ENCODE measurements at places on chromosomes 12 and 14.

- no peaks in the 10 kb centered on the region for H3K4me1 ChIP-seq
- no peaks in the 10 kb centered on the region for H3K27me3 ChIP-seq
- H3K27ac ChIP-seq: no peak overlapping the region
- H3K4me3 ChIP-seq: no peak overlapping the region
- no peaks in the 10 kb centered on the region for H3K36me3 ChIP-seq
Measured at GRCh38 chr14:56482310-56482911, 97.2 kb upstream of the TMEM260 start.

- no peak overlapping the region for H3K27ac ChIP-seq
- H3K4me1 ChIP-seq: no peaks in the 10 kb centered on the region
- ATAC-seq: no peak
- H3K4me3 ChIP-seq: no peak overlapping the region
Measured at GRCh38 chr14:56379956-56380355, 199.6 kb upstream of the TMEM260 start.

DNA sequence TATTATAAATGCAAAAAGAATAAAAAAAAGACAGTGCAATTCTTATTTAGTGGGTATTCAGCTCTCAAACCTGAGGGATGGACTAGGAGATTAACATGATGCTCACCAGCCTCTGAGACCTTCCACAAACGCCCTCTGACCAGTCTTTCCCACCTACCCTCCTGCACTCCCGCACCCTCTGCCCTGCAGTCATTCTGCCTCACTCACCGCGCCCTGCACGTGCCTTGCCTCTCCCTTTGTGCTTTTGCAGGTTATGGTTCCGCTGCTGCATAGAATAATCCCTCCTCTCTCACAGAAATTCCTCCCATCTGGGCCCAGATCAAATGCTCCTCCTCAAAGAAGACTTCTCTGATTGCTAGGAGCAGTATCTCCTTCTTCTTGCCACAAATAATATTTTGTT, 28.5 kb upstream of the TMCC3 start:
- H3K36me3 ChIP-seq: peaks cover 22% of the 10 kb centered on the region
- no peak for ATAC-seq
- no peaks in the 10 kb centered on the region for H3K27me3 ChIP-seq
- peaks cover 54% of the 10 kb centered on the region for H3K4me1 ChIP-seq

- peaks cover 10% of the 10 kb centered on the region for H3K4me1 ChIP-seq
- no peak for ATAC-seq
- H3K27me3 ChIP-seq: no peaks in the 10 kb centered on the region
- H3K36me3 ChIP-seq: peaks cover 6% of the 10 kb centered on the region
- no peak overlapping the region for H3K27ac ChIP-seq
Measured at GRCh38 chr14:100445436-100446088, 122.4 kb downstream of the SLC25A47 start.

DNA sequence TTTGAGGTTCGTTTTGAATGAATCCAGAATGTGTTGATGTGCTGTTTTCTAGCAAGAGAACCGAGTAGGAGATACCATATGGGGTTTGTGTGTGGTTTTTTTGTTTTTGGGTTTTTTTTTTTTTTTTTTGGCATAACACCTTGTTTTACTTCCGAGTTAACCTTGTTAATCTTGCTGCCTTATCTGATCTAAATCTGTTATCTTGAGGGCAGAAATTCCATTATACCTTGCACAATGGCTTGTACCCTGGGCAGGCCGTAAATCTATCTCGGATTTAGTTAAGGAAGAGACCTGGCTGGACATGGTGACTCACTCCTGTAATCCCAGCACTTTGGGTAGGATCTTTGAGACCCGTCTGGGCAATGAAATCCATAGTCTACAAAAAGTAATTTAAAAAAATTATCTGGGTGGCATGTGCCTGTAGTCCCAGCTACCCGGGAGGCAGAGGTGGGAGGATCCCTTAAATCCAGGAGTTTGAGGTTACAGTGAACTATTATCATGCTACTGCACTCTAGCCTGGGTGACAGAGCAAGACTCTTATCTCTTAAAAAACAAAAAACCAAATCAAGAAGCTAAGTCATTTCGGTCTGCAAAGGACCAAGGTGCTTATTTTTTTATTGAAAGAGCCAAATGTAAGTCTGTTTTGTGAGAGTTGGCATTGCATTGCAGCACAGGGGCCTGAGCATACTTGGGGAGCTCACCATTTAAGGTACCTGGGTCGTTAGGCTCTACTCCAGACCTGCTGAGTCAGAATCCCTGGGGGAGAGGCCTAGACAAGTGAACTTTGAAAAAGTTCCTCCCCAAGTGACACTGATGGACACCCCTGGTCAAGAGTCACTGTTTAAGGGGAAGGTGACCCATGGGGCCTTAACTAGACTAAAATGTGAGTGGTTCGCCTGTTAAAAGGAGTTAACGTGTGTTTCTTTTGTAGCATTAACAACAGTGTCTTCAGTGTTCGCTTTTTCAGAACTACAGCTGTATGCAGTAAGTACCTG, 6.7 kb downstream of the DLST start:
- no peak overlapping the region for H3K27ac ChIP-seq
- ATAC-seq: no peak
- H3K4me3 ChIP-seq: no peak overlapping the region
- H3K36me3 ChIP-seq: peaks cover 42% of the 10 kb centered on the region
- no peaks in the 10 kb centered on the region for H3K27me3 ChIP-seq

DNA sequence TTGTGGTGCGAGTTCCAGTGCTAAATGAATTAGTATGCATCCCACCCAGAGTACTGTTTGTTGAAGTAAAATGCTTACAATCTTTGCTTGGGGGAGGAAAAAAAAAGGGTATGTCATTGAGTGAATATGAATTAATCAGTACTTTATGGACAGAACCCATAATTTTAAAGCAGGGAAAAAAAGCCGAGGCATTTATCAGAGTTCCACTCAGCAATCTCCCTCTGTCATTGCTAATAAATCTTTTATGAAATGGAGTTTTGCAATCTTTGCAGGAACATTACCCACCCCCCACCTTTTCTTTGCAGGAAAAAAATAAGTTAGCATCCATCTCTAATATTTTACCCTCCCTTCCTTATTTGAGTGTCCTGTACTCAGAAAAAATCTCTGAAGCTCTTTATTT, 127.9 kb upstream of the TMPO start:
- no peaks in the 10 kb centered on the region for H3K36me3 ChIP-seq
- H3K4me1 ChIP-seq: no peaks in the 10 kb centered on the region
- H3K27me3 ChIP-seq: no peaks in the 10 kb centered on the region
- no peak overlapping the region for H3K4me3 ChIP-seq

DNA sequence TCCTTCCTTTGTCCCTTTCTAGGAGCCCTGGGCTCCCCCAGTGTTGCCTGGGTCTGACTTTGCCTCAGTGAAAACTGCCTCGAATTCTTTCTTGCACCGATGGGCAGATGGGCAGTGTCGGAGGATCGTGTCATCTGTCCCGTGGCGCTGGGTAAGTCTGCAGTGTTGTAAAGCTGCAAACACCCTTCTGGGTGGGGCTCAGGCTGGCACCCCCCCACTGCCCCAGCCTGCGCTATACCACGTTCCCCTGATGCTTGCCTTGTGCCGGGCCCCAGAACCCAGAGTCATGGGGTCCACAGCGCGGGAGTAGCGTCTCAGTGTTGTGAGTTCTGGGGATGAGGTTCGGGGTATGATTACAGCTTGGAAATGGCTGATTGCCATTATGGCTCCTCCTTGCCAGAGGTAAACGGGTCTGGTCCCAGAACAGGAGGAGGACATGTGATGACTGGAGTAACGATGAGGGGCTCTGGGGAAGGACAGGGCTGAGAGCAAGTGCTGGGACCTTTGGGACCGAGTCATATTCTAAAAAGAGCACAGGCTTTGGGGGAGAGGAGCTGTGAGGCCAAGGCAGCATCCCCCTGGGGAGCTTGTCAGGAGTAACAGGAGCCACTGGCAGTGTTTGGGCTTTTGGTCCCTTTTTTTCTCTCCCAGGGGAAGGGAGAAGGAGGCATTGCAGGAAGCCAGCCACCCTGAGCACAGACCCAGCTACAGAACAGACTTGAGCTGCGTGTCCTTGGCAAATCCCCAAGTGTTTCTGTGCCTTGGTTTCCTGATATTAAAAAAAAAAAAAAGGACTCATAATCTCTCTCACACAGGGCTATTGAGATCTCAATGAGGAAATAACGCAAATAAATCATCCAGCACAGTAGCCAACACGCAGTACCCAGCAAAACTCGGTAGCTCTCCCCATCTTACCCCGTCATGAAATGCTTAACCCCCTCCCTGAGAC, 4.3 kb downstream of the RTL1 start:
- no peak overlapping the region for H3K4me3 ChIP-seq
- no peak overlapping the region for H3K27ac ChIP-seq
- peaks cover 7% of the 10 kb centered on the region for H3K36me3 ChIP-seq
- H3K4me1 ChIP-seq: no peaks in the 10 kb centered on the region

DNA sequence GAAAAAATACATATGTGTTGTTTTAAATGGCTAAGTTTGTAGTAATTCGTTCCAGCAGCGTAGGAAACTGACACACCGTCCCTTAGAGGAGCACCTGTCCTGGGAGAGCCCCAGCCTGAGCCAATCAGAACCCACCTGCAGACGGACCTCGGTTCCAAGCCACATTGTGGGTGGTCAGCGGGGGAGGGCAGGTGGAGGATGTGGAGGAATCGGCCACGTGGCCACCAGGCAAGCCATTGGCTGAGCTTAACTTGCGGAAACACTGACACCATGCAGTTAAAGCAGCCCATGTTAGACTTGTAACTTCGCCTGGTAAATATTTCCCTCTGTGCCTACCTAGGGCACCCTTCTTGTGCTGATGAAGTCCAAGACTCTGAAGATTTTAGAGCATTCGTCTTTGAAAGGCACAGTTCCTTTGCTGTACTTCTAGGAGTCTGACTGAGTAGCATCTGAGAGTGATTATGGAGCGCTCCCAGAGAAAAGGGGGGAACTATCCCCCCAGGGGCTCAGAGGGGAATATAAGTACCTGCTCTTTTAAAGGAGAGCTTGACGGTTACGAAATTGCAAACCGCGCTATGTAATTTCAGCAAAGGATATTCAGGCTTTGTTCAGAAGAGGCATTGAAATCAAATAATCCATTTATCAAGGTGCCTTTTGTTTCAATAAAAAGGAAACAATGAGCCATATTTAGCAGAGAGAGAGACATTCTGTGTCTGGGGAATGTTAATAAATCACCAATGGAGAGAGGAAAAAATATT, 135.7 kb downstream of the TMEM132C start:
- no peaks in the 10 kb centered on the region for H3K4me1 ChIP-seq
- H3K27ac ChIP-seq: no peak overlapping the region
- H3K27me3 ChIP-seq: peaks cover 7% of the 10 kb centered on the region
- no peak for ATAC-seq

DNA sequence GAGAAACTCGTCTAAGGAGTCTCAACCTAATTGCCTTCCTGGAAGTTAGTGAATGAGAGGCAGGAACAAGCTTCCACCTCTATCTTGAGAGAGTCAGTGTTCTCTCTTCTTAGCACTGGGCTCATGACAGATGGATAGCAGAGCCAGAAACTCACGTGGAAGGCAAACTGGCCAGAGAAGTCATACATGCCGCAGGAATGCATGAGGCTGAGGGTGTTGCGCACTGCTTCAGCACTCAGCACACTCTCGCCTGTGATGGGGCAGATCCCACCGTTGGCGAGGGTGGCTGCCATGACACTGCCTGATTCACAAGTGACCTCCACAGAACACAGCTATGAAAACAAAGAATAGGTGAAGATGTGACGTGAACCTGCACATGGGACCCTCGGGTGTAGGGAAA, 6.0 kb downstream of the SPRYD4 start:
- peaks cover 17% of the 10 kb centered on the region for H3K36me3 ChIP-seq
- H3K27ac ChIP-seq: no peak overlapping the region
- no peaks in the 10 kb centered on the region for H3K27me3 ChIP-seq
- H3K4me3 ChIP-seq: no peak overlapping the region
- H3K4me1 ChIP-seq: peaks cover 30% of the 10 kb centered on the region
- no peak for ATAC-seq

DNA sequence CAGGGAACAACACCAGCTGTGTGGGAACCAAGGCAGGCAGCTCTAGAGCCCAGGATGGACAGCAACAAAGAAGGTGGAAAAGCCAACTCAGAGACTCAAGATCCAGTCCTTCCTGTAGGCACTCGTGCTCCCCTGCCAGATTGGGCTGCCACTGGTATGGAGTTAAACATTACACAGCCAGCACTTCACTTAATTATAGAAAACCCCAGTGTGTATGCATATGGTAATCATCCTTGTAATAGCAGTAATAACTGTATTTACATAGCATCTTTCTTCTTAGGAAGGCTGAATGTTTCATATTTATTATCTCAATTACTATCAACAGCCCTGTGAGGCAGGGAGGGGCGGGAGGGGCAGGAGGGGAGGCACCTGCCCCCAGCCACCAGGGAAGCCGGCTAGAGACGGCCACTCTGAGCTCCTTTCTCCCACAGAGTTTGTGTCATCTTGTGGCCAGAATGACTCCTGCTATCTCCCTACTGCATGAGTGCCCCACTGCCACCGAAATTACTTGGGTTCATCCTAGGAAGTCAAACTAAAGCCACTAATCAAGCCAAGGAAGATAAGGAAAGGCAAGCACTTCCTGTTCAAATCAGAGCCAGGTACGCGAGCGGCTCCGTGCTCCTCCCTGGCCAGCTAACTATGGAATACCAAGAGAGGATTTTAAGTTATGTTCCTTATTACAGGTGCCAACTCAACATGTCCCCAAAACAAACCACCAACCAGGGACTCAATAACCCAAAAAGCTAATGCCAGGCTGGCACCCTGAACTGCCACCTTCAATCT, 15.7 kb upstream of the RAB35 start:
- no peaks in the 10 kb centered on the region for H3K27me3 ChIP-seq
- H3K27ac ChIP-seq: peak overlapping the region; percentile 80
- ATAC-seq: no peak
- H3K4me3 ChIP-seq: peak overlapping the region; percentile 64
- peaks cover 79% of the 10 kb centered on the region for H3K36me3 ChIP-seq
- H3K4me1 ChIP-seq: peaks cover 39% of the 10 kb centered on the region

- peak; percentile 80 for ATAC-seq
- no peaks in the 10 kb centered on the region for H3K36me3 ChIP-seq
- no peak overlapping the region for H3K4me3 ChIP-seq
- H3K4me1 ChIP-seq: peaks cover 33% of the 10 kb centered on the region
- H3K27me3 ChIP-seq: peaks cover 16% of the 10 kb centered on the region
Measured at GRCh38 chr14:76926521-76927251, 100.5 kb downstream of the LRRC74A start.

- no peaks in the 10 kb centered on the region for H3K36me3 ChIP-seq
- peaks cover 39% of the 10 kb centered on the region for H3K27me3 ChIP-seq
- H3K4me3 ChIP-seq: no peak within 1 kb of the TSS
- H3K27ac ChIP-seq: no peak within 1 kb of the TSS
- no peak for ATAC-seq
Measured at GRCh38 chr12:118981285-118982211, at the start of gene SRRM4. TSS of gene SRRM4 (plus strand) at chr12:118981541. CDS start at chr12:118981883, 342 bp downstream.

DNA sequence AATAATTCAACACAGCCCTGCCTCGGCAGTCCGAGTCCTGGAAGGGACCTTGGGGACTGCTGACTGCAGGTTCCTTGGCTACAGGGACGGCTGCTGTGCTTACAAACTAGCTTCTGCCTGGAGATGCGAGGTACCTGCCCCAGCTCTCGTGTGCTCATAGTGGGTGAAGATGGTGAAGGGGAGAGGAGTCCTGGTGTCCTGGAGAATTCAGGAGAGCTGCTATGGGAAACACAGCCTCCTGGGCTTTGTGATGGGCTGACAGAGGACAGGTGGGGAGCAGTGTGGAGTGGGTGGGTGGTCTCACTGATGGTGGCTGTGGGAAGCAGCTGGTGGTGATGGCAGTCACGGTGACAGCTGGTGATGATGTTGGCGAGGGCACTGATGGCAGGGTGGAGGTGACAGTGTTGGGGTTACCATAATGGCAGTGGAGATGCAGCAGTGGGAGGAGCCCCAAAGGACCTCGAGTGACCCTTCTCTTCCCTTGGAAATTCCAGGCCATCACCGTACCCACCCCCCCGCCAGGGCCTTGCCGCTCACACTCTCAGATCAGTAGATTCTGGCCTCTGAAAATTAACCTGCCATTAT, 32.8 kb downstream of the HVCN1 start:
- no peak overlapping the region for H3K4me3 ChIP-seq
- peaks cover 87% of the 10 kb centered on the region for H3K4me1 ChIP-seq
- no peaks in the 10 kb centered on the region for H3K27me3 ChIP-seq
- H3K27ac ChIP-seq: peak overlapping the region; percentile 95
- no peak for ATAC-seq
- H3K36me3 ChIP-seq: peaks cover 97% of the 10 kb centered on the region

Data from stimulated activated memory B cell treated with anti-CD40 and anti-IgM and Interleukin-4, amounts not matched to agents 10 μg/mL and 1 μg/mL and 100 μg/mL, for 72 hours (primary cell).